ENCODE measurements at places on chromosomes 3 and 15.
A peak's percentile ranks its signal among the peaks of the same experiment; 100 is the strongest.

- DNase-seq = no peak
Measured at GRCh38 chr15:56893364-56893678, 25.1 kb upstream of the TCF12 start.

DNA sequence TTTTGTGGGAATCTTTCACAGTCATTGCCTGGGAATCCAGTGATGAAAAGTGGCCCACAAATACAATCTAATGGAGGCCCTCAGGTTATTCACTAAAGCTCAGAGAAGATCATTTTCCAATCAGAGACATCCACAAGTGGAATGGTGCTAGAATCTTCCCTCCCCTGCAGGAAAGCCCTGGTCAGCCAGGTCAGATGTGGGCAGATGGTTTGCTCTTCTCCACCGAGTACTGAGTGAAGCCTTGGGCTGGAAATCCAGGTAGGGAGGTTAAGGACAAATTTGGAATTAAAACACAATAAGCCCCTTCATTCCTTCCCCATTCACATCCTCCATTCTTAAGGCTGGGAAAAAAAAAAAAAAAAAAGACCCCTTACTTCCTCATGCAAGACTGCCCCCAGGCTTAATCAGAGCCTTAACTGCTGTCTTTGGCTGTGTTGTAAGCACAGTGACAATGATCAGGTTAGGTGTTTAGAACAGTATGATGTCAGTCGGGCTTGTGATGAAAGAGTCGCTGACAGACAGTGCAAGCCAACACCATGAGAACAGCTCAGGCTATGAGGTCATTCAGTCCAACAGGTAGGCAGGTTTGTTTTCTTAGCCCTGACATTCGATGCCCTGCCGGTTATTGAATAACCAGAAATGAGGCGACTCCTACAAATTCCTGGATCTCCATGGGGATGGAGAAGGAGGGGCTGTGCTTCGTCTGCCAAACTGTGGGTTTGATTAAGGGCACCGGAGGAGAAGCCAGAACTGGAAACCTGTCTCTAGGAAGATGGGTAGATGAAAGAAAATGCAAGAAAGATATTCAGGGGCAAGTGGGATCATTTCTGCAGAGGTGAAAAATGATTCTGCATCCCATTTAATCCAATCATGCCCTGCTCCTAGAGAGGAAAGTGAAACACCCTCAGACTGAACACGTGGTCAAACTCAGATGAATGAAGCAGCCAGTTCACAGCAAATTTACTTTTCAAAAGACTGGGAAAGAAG is 23.5 kb upstream of the HES1 start:
- DNase-seq = no peak

DNA sequence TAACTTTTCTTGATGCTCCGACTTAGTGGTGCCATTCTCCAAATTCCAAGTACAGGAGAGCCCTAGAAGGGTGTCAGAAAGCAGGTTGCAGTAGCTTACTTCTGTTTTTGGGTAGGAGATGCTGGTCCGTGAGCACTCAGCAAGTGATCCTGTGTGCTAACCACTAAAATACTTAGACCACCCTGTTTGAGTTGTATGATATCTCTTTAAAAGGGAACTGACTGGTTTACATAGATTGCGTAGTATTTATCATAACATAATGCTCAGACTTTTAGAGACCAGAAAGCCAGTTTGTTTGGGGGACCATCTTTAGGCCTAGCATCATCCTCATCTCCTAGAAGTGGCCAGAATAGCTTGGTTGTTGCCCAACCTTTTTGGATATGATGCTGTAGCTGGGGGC is 26.7 kb downstream of the CTDSPL start:
- DNase-seq = no peak

DNA sequence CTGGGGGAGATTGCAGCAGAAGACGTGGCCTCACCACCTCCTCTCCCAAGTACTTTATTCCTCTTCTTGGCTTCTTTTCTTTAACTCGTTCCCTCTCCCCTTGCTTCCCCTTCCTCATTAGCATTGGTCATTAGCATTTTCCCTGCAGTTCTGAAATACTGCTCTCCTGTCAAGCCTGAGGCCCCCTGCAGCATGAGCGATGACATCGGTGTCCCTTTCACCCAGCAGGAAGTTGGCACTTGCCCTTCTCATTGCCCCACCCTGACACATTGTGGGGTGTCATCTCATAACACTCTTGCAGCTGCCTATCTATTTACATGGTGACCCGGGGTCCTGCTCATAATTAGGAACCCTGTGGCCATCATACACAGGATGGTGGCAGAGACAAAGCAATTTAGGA is 167.1 kb downstream of the ARRDC4 start:
- no peak for DNase-seq

GRCh38 chr3:34268032-34268709 is 469.7 kb downstream of the PDCD6IP start:
- no peak for DNase-seq

DNA sequence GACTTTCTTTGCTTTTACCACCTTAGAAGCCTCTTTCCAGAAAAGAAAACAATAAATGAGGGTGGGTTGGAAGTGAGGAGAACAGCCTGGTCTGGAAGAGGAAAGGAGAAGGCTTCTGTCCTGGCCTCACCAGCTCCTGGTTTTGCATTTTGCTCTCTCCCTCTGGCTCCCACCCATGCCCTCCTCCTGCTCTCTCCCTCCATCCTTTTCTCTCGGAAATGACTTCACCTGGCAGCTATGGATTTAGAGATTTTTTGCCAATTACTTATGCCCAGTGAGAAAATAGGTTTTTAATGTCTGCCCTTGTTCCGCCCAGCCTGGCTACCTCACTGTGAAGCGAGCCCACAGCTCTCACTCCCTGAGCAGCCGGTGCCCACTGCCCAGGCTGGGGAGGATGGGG is 77.9 kb upstream of the NTRK3 start:
- no peak for DNase-seq

DNA sequence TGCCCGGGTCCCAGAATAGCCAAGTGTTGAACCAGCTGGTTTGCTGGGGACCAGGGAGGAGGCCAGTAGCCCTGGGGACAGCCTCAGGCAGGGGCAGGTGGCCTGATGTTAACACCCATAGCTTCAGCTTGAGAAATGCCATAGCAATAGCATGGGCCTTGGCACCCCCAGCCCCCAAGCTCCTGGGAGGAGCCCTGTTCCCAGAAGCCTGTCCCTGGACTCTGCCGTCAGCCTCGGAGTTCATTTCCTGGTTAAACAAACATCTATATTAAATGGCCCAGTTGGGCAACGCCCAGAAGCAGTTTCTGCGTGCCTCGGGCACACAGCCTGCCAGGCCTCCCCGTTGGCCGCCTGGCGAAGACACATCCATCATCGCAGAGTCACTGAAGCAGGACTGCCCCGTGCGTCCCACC is 58.2 kb downstream of the FGD5 start:
- DNase-seq = peak; percentile 41

DNA sequence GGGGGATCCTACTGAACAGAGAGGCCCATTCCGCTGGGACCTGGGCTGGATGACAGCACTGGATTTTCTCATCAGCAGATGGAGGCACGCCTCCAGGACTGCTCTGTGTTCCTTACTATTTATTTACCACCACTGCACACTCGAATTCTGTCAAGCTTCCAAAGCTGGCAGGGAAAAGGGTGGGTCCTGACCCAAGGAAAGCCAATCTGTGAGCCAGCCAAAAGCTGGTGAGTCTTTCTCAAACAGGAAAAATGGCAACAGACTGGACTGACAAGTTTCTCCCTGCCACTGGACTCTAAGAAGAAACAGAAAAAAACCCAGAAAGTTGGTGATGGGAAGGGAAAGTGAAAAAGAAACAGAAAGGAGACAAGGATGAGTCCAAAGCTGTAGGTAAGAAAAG is 37.8 kb downstream of the CD47 start:
- no peak for DNase-seq

- no peak for DNase-seq
Measured at GRCh38 chr15:100108346-100108745, 233.4 kb downstream of the ADAMTS17 start.

GRCh38 chr15:58535337-58535736 is 103.5 kb downstream of the LIPC start:
- DNase-seq = no peak

- DNase-seq = no peak
Measured at GRCh38 chr15:38231436-38231835, 21.2 kb upstream of the SPRED1 start.
